ENCODE measurements at places on chromosomes 16 and 17. TPM values are rescaled to one million over a fixed set of nuclear protein-coding genes. Genes with fewer than 3 reads are reported as not detected.

The C1QTNF8 gene
- 7.0 TPM for total RNA-seq

The TRIM16 gene
- 26.3 TPM for total RNA-seq

The CSH2 gene
- total RNA-seq = not detected

GRCh38 chr17:79836972-79837887 lies 2.0 kb downstream of the CBX4 start:
- H3K36me3 ChIP-seq = peaks cover 19% of the 10 kb centered on the region
- peaks cover 54% of the 10 kb centered on the region for H3K4me1 ChIP-seq
- DNase-seq = no peak

GRCh38 chr16:1062895-1063294 lies 9.7 kb upstream of the SSTR5 start:
- H3K36me3 ChIP-seq = no peaks in the 10 kb centered on the region
- H3K4me3 ChIP-seq = no peak overlapping the region
- no peaks in the 10 kb centered on the region for H3K4me1 ChIP-seq
- no peak overlapping the region for H3K27ac ChIP-seq

GRCh38 chr17:35587074-35587961 lies at the start of gene AP2B1:
TSS of gene AP2B1 (plus strand) at chr17:35587322. CDS start at chr17:35594031, 6,709 bp downstream.
- H3K27me3 ChIP-seq = no peaks in the 10 kb centered on the region
- H3K36me3 ChIP-seq = no peaks in the 10 kb centered on the region
- H3K4me3 ChIP-seq = peak within 1 kb of the TSS; percentile 81
- peak within 1 kb of the TSS; percentile 84 for H3K27ac ChIP-seq

DNA sequence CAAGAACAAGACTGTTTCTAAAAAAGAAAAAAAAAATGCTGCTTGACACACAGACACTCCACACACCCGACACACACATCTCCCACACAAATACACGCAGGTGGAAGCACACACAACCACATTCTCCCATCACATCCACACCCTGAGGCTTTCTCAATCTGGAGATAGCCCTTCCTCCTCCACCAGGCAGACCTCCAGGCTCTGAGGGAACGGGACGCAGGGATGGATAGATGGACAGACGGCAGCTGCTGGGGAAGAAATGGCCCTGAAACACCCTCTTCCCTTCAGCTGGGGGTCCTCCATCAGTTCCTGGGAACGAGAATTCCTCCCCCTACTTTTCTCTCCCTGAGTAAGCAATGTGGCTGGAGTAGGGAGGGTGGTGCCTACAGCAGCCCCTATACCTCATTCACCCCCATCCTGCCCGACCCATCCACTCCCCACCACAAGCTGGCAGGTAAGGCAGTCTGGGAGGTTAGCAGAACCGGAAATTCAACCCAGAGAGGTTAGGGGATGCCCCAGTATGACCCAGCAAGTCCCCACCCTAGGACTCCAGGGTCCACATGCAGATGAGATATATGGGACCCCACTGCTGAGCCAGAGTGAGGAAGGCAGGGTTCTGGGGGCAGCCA lies 4.1 kb upstream of the LITAFD start:
- no peak for DNase-seq
- H3K27ac ChIP-seq = no peak overlapping the region
- H3K4me3 ChIP-seq = no peak overlapping the region
